ENCODE measurements at places on chromosomes 7 and 10. TPM values are rescaled to one million over a fixed set of nuclear protein-coding genes. Genes with fewer than 3 reads are reported as not detected.

DNA sequence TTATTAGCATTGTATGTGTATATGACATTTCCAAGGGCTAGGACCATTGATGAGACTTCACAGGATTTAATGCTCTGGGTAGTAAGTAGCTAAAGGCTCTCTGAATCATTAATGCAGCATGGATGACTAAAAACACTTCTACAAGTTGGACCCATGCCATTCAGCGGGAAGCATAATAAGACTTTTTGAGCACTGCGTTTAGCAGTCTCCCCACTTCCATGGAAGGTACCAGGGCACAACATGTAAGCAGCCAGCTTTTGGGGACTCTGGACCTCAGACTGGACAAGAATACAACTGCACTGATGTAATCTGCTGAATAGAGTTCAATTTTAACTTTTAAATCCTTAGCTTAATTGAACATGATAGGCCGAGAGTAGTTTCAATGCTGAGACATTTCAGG lies 191.7 kb upstream of the IMMP2L start:
- peaks cover 2% of the 10 kb centered on the region for H3K36me3 ChIP-seq
- H3K27me3 ChIP-seq: no peaks in the 10 kb centered on the region
- H3K4me1 ChIP-seq: peaks cover 18% of the 10 kb centered on the region
- no peak overlapping the region for H3K4me3 ChIP-seq

- H3K4me3 ChIP-seq: no peak overlapping the region
- no peak for DNase-seq
- no peaks in the 10 kb centered on the region for H3K36me3 ChIP-seq
- H3K4me1 ChIP-seq: no peaks in the 10 kb centered on the region
These were observed 4.2 kb upstream of the IKZF1 start for GRCh38 chr7:50300336-50300735.

GRCh38 chr7:28747404-28747803 lies 210.7 kb downstream of the TRIL start:
- H3K27ac ChIP-seq: no peak overlapping the region
- H3K36me3 ChIP-seq: no peaks in the 10 kb centered on the region
- no peak overlapping the region for H3K4me3 ChIP-seq
- no peak for DNase-seq

- H3K4me3 ChIP-seq: no peak overlapping the region
- H3K27ac ChIP-seq: no peak overlapping the region
- DNase-seq: no peak
- H3K36me3 ChIP-seq: no peaks in the 10 kb centered on the region
These were observed 30.1 kb downstream of the NEUROD6 start for GRCh38 chr7:31310321-31310935.

- H3K27ac ChIP-seq: no peak overlapping the region
- peaks cover 22% of the 10 kb centered on the region for H3K36me3 ChIP-seq
- H3K27me3 ChIP-seq: no peaks in the 10 kb centered on the region
- no peak overlapping the region for H3K4me3 ChIP-seq
- DNase-seq: no peak
- no peaks in the 10 kb centered on the region for H3K4me1 ChIP-seq
These were observed 22.2 kb downstream of the SLC37A3 start for GRCh38 chr7:140375892-140376730.

- H3K27me3 ChIP-seq: no peaks in the 10 kb centered on the region
- H3K4me3 ChIP-seq: no peak overlapping the region
- peaks cover 3% of the 10 kb centered on the region for H3K4me1 ChIP-seq
- H3K27ac ChIP-seq: no peak overlapping the region
- peaks cover 12% of the 10 kb centered on the region for H3K36me3 ChIP-seq
These were observed 159.7 kb downstream of the SGMS1 start for GRCh38 chr10:50464004-50464409.

- H3K27ac ChIP-seq: peak overlapping the region; percentile 99
- H3K4me1 ChIP-seq: peaks cover 79% of the 10 kb centered on the region
- no peaks in the 10 kb centered on the region for H3K27me3 ChIP-seq
- H3K36me3 ChIP-seq: peaks cover 15% of the 10 kb centered on the region
- DNase-seq: no peak
These were observed 13.4 kb downstream of the HNRNPF start for GRCh38 chr10:43395571-43396060.

GRCh38 chr7:114929570-114929969 lies 7.7 kb downstream of the MDFIC start:
- no peak overlapping the region for H3K27ac ChIP-seq
- no peaks in the 10 kb centered on the region for H3K27me3 ChIP-seq
- no peaks in the 10 kb centered on the region for H3K36me3 ChIP-seq
- H3K4me1 ChIP-seq: no peaks in the 10 kb centered on the region
- H3K4me3 ChIP-seq: no peak overlapping the region

GRCh38 chr7:34086064-34086463 lies 180.7 kb downstream of the BMPER start:
- H3K4me1 ChIP-seq: no peaks in the 10 kb centered on the region
- H3K4me3 ChIP-seq: no peak overlapping the region
- H3K27me3 ChIP-seq: peaks cover 1% of the 10 kb centered on the region
- no peak for DNase-seq
- no peak overlapping the region for H3K27ac ChIP-seq
- H3K36me3 ChIP-seq: no peaks in the 10 kb centered on the region

- peaks cover 3% of the 10 kb centered on the region for H3K36me3 ChIP-seq
- H3K27ac ChIP-seq: no peak overlapping the region
- peaks cover 38% of the 10 kb centered on the region for H3K4me1 ChIP-seq
- no peaks in the 10 kb centered on the region for H3K27me3 ChIP-seq
- DNase-seq: no peak
These were observed 63.1 kb downstream of the TMEM209 start for GRCh38 chr7:130141884-130142653.

DNA sequence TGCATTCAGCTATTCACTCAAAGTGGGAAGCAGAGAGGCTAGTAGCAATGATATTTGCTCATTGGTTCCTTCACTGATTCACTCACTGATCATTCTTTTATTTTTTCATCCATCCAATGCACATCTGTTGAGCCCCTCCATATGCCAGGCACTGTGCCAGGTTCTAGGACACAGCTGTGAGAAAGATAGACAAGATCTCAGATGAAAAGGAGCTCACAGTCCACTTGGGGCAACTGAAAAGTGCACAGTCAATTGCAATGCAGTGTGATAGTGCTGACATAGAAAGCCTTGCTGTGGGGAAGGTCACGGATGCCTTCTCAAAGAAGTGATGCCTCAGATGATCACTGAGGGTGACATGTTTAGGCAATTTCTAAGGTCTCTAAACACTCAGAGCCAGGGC lies 262.3 kb downstream of the PTEN start:
- no peaks in the 10 kb centered on the region for H3K27me3 ChIP-seq
- no peak overlapping the region for H3K27ac ChIP-seq
- H3K4me3 ChIP-seq: no peak overlapping the region

DNA sequence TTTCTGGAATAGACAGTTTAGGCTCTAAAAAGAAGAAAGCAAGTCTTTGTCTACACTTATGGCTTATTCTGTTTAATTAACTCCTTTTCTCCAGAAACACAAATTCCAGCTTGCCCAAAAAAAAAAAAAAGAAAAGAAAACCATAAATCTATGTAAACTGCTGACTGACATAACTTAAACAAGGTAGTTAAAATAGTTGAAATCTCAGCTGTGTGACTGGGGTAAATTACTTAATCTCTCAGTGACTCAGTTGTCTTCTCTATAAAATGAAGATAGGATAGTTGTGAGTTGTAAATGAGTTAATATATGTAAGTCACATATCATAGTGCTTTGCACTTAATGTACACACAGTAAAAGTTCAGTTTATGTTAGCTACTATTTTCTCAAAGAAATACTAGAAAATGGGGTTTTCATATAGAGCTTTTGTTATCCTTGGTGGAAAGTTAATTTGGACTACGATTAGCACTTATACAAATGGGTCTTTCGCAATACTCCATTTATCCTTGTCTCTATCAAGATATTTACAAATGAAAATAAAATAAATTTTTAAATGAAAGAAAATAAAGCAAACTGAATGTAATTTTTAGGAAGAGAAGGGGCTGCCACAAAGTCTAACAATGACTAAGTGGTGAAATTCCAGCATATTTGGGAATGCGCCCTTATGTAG lies 200.9 kb downstream of the MBL2 start:
- no peak overlapping the region for H3K4me3 ChIP-seq
- H3K27ac ChIP-seq: no peak overlapping the region
- H3K36me3 ChIP-seq: no peaks in the 10 kb centered on the region
- no peaks in the 10 kb centered on the region for H3K4me1 ChIP-seq
- no peaks in the 10 kb centered on the region for H3K27me3 ChIP-seq

DNA sequence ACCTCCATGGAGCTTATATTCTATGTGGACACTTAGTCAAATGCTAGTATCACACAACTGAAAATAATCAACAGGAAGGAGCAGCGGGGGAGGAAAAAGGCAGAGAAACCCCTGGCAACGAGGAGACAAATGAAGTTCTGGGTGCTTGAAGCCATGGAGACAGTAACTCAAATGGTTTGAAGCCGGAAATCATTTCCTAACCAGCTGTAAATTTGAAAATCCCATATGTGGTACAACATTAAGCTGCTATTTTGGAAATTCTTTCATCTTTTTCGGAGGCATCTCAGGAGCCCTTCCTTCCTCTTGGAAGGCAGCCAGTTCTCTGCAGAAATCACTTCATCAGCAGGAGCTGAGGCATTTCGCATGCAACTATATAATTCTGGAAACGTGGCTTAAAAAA lies 91.4 kb downstream of the PPP1R3C start:
- no peaks in the 10 kb centered on the region for H3K36me3 ChIP-seq
- DNase-seq: no peak
- H3K4me3 ChIP-seq: no peak overlapping the region
- no peak overlapping the region for H3K27ac ChIP-seq
- no peaks in the 10 kb centered on the region for H3K27me3 ChIP-seq

- H3K4me3 ChIP-seq: no peak overlapping the region
- no peaks in the 10 kb centered on the region for H3K4me1 ChIP-seq
- DNase-seq: no peak
These were observed 321.9 kb downstream of the REEP3 start for GRCh38 chr10:63843107-63843506.

GRCh38 chr10:98308669-98309365 lies 40.8 kb upstream of the LOXL4 start:
- H3K27me3 ChIP-seq: peaks cover 38% of the 10 kb centered on the region
- H3K4me1 ChIP-seq: peaks cover 13% of the 10 kb centered on the region
- no peaks in the 10 kb centered on the region for H3K36me3 ChIP-seq
- peak; percentile 27 for DNase-seq
- H3K4me3 ChIP-seq: no peak overlapping the region

GRCh38 chr10:113594652-113595051 lies 41.8 kb downstream of the HABP2 start:
- no peak overlapping the region for H3K4me3 ChIP-seq
- H3K27me3 ChIP-seq: peaks cover 16% of the 10 kb centered on the region
- no peak for DNase-seq

GRCh38 chr10:13276749-13277365 lies 23.0 kb downstream of the PHYH start:
- DNase-seq: no peak
- H3K27me3 ChIP-seq: no peaks in the 10 kb centered on the region
- no peaks in the 10 kb centered on the region for H3K36me3 ChIP-seq
- H3K27ac ChIP-seq: no peak overlapping the region
- H3K4me3 ChIP-seq: no peak overlapping the region
- peaks cover 24% of the 10 kb centered on the region for H3K4me1 ChIP-seq

- H3K36me3 ChIP-seq: no peaks in the 10 kb centered on the region
- no peak overlapping the region for H3K27ac ChIP-seq
- DNase-seq: no peak
- no peaks in the 10 kb centered on the region for H3K4me1 ChIP-seq
- no peaks in the 10 kb centered on the region for H3K27me3 ChIP-seq
These were observed 41.7 kb upstream of the CALD1 start for GRCh38 chr7:134737566-134738345.

GRCh38 chr7:89966067-89966664 lies 188.1 kb upstream of the STEAP1 start:
- H3K4me1 ChIP-seq: no peaks in the 10 kb centered on the region
- no peak overlapping the region for H3K4me3 ChIP-seq
- no peaks in the 10 kb centered on the region for H3K36me3 ChIP-seq
- H3K27me3 ChIP-seq: no peaks in the 10 kb centered on the region

DNA sequence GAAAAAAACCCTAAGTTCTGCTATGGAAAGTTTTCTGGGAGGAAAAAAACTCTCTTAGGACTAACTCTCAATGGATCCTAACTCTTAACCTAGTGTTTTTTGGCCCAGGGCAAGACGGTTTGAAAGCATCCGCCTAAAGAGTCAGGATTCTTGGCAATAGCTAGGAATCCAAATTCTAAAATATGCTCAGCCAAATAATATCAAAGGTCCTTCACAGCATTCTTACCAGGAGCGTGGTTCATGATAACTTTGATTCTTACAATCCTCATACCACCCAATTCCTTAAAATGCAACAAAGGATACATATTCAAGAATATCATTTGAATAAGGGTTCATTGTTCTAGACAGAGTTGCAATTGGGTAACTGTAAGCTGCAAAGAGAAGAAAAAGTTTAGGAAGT lies 21.3 kb downstream of the CPA1 start:
- H3K36me3 ChIP-seq: no peaks in the 10 kb centered on the region
- no peak overlapping the region for H3K27ac ChIP-seq
- H3K4me1 ChIP-seq: no peaks in the 10 kb centered on the region
- no peak for DNase-seq

Gene ATOH7
- total RNA-seq: not detected

Gene MKX
- total RNA-seq: not detected

Gene GRID2IP
- not detected for total RNA-seq

Gene FGF8
- not detected for total RNA-seq

Gene ASNS
- total RNA-seq: 81.9 TPM

Gene MSMB
- not detected for total RNA-seq

Gene FAM200A
- 6.3 TPM for total RNA-seq

Gene DCLRE1C
- 11.5 TPM for total RNA-seq

Gene AGK
- total RNA-seq: 35.7 TPM

Gene ADAM8
- 0.93 TPM for total RNA-seq

Gene BLVRA
- 64.2 TPM for total RNA-seq

Gene GTF2IRD1
- total RNA-seq: 17.8 TPM

Gene THSD7A
- total RNA-seq: 0.07 TPM
